Activated CD4-positive, alpha-beta T cell treated with anti-CD3 and anti-CD28 coated beads, Interleukin-2, amount 10 ng/mL, durations not matched to agents 7 days and 5 days (primary cell): ENCODE measurements at places on chromosomes 13 and 19.

DNA sequence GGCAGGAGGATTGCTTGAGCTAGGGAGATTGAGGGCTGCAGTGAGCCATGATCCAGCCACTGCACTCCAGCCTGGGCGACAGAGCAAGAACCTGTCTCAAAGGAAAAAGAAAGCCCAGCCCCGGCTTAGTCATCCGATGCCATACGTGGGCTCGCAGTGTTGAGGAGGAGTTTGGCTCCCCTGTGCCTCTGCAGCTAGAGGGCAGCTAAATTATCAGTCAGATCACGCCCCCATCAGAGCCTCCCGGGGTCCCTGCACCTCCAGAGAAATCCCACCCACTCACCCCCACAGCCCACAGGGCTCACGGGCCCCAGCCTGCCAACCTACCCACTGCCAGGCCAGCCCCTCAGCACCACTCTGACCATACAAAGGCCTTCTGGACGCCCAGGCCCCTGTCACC is 27.6 kb downstream of the MAU2 start:
- no peak for DNase-seq

GRCh38 chr13:106274551-106275203 is 260.8 kb downstream of the EFNB2 start:
- DNase-seq, result no peak

- DNase-seq, result no peak
Observed at GRCh38 chr19:43371909-43372308, 18.4 kb downstream of the CD177 start.

DNA sequence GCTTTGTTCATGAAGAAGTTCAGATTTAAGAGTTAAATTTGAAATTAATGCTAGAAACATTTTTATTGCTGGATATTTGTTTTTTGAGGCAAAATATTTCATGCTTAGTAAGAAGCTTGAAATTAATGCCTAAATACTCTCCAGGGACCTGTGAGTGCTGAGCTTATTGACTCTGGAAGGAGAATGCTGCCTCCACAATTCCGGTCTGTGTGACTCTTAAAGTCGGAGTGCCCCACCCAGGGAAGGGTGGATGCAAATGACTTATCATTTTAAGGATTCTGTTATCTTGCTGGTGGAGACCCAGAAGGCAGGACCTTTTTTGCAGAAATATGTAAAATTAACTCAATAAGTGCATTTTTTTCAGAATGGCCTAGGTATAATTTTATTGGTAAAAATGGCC is 143.8 kb upstream of the RXFP2 start:
- no peak for DNase-seq

DNA sequence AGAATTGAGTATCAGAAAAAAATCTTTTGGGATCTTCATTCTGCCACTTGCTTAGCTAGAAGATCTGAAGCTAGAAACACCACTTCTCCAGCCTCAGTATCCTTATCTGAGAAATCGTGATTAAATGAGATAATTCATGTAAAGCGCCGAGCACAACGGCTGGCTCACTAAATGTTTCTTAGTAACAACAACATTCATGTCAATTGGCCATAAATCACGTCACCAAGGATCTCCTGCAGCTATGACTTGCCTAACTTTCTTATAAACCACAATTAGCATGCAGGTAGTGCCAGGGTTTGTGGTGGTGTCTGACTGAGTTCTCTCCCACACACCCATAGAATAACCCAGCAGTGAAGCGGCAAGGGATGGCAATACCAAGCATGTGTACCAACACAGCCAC is 501.3 kb downstream of the EFNB2 start:
- no peak for DNase-seq

DNA sequence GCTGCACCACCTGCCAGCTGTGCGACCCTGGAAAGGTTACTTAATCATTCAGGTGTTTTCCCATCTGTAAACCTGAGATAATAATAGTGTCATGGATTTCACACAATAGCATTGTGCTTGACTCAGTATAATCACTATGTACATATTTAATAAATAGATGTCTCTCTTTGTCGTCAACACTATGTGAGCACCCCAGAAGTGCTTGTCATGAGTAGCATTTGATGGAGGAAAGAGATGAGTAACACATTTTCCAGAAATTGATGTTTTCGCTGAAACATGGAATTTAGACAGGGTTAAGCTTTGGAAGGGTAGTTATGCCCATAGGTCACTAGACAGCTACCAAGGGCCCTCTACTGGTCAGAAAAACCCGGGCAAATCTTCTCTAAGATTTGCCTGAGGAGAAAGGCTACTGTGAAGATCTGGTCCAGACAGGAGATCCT is 9.5 kb upstream of the MBNL2 start:
- DNase-seq, result no peak

- no peak for DNase-seq
Observed at GRCh38 chr13:48776401-48776800, 122.7 kb downstream of the CYSLTR2 start.

- peak; percentile 9 for DNase-seq
Observed at GRCh38 chr19:13526552-13526951, 20.3 kb upstream of the CACNA1A start.

DNA sequence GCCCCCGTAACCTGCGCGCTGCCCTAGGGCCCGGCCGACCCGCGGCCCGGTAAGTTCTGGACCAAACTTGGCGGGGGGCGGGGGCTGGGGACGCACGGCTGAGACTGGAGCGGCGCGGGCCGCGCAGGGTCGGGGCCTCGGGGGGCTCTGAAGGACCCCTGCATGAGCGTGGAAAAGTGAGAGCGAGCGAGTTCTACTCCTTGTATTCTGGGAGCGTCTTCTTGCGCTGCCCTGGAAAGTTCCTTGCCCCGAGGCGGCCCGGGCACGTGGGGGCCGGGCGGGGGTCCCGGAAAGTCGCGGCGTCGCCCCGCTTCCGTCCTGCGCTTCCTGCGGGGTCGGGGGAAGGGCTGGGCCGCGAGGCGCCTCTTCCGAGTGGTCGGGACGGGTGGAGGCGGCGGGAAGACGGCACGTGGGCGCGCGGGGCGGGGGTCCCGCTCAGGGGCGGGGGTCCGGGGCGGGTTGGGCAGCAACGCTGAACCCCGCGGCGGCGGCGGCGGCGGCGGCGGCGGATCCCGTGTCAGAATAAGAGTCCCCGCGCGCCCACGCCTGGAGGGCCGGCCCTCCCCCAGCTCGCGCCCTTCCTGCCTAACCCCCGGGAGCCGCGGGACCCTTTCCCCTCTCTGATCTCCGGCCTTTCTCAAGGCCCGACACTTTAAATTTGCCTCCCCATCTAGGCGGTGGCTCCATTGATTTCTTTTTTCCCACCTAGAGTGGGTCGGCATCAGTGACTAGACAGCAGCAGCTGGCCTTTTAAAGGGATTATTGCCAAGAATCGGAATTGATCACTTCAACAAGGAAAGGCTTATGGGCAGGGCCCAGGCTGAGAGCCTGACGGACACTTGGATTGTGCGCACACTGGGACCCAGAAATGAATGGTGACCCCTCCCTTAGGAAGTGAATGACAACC is 749 bp downstream of the GATAD2A start:
- DNase-seq, result peak; percentile 54

- DNase-seq, result no peak
Observed at GRCh38 chr13:112893570-112894422, 75.2 kb upstream of the MCF2L start.

DNA sequence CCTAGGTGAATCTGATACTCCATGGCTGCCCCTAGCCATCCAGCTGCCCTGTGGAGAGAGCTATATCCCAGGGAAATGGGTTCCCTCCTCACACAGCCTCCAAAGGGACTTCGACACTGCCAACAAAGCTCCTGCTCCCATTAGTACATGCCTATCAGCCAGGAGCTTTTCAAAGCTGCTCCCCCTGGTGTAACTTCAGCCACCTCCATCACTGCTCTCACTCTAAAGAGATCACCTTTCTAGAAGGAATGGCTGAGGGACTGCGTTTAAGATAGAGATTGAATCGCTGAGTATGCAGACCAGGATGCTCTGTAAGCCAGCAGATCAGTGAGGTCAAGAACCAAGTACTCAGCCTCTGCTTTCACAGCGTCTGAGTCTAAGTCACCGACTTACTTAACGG is 213.7 kb downstream of the NALCN start:
- DNase-seq, result no peak

DNA sequence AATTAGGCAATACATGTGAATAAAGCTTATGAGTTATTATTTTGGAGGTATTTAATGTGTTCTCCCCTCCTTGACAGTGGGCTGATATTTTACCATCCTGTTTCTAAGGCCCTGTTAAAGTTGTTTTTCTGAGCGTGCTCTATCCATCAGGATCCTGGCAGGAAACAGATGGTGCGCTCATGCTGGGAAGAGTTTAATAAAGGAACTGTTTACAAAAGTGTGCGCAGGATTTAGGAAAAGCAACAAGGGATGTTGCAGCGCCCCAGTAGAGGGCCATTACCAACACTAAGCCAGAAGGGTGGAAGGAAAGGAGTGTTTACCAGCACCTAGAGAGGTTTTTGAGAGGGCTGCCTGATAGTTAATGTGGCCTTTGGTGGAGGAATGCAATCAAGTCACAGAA is 374.5 kb downstream of the KCNRG start:
- no peak for DNase-seq

GRCh38 chr13:41854758-41855157 is 106.2 kb downstream of the VWA8 start:
- no peak for DNase-seq

GRCh38 chr19:3087769-3088168 is 6.4 kb upstream of the GNA11 start:
- DNase-seq, result no peak

- DNase-seq, result no peak
Observed at GRCh38 chr19:16416991-16417390, 54.8 kb downstream of the EPS15L1 start.

GRCh38 chr19:53631949-53632407 is at the start of gene DPRX:
TSS of gene DPRX (plus strand) at chr19:53631999. CDS start at chr19:53632107, 108 bp downstream.
- no peak for DNase-seq

- DNase-seq, result no peak
Observed at GRCh38 chr19:56836059-56836458, 4.5 kb downstream of the PEG3 start.

- DNase-seq, result no peak
Observed at GRCh38 chr19:15178629-15179308, 22.0 kb downstream of the NOTCH3 start.

GRCh38 chr19:1622541-1622940 is 17.3 kb upstream of the UQCR11 start:
- no peak for DNase-seq

GRCh38 chr19:41318696-41319499 is 8.9 kb downstream of the CCDC97 start:
- DNase-seq, result no peak

DNA sequence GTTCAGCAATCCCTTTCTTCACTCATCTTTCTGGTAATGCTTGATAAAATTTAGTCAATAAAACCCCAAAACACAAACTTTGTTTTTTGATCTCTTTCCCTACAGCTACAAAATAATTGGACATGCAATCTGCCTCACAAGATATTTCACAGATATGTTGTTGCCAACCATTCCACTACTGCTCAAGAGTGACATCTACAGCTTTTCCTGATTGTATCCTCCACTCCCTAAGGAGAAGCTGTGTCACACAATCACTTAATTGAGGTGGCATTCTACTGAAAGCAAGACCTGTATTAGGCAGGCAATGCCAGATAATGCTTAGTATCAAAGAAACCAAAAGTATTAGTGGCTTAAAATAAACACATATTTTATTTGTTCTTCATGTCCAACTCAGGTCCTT is 1646.2 kb upstream of the SPRY2 start:
- DNase-seq, result no peak

- no peak for DNase-seq
Observed at GRCh38 chr19:19475015-19475765, 40.2 kb downstream of the TSSK6 start.

DNA sequence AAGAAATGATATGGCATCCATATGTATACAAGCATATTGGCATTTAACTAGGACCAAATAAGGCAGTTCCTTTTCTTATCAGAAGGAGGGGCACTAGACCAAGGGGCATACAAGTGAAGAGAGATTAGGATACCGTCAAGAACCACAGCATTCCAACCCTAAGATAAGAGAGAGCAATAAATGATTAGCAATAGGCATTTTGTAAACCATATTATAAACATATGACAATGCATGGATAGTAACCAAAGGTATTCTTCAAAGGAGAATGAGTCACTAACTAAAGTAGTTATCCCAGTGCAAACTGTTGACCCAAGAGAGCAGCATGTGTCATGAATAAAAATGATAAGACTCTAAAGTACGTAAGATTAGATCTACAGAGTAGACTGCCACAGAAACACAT is 500.9 kb upstream of the HTR2A start:
- no peak for DNase-seq

DNA sequence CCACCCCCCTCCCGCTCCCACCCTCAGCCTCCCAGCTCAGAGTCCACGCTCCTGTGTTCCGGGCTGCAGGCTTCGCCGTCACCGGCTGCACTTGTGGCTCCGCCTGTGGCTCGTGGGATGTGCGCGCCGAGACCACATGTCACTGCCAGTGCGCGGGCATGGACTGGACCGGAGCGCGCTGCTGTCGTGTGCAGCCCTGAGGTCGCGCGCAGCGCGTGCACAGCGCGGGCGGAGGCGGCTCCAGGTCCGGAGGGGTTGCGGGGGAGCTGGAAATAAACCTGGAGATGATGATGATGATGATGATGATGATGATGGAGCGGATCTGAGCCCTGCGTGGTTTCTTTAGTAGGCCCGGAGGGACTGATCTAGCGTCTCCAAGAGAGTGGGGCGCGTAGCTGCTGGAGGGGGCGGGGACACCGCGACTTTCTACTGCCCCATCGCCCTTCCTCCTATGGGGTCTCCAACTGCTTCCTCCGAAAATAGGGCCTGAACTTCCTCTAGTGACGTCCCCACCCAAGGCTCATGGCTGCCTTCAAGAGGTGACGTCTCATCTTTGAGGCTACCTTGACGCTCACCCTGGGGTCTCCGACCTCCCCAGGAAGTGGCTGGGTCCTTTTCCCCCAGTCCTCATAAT is 1.4 kb downstream of the RETN start:
- DNase-seq, result peak; percentile 33

- no peak for DNase-seq
Observed at GRCh38 chr13:30910676-30911075, 4.6 kb downstream of the MEDAG start.

- no peak for DNase-seq
Observed at GRCh38 chr13:31882794-31883193, 143.5 kb downstream of the RXFP2 start.

DNA sequence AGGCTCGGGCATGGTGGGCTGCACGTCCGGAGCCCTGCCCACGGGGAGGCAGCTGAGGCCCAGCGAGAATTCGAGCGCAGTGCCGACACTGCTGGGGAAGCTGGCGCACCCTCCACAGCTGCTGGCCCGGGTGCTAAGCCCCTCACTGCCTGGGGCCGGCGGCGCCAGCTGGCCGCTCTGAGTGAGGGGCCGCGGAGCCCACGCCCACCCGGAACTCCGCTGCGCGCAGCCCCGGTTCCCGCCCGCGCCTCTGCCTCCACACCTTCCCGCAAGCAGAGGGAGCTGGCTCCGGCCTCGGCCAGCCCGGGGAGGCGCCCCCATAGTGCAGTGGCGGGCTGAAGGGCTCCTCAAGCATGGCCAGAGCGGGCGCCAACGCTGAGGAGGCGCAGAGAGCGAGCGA is 2080.4 kb downstream of the PCDH9 start:
- no peak for DNase-seq

DNA sequence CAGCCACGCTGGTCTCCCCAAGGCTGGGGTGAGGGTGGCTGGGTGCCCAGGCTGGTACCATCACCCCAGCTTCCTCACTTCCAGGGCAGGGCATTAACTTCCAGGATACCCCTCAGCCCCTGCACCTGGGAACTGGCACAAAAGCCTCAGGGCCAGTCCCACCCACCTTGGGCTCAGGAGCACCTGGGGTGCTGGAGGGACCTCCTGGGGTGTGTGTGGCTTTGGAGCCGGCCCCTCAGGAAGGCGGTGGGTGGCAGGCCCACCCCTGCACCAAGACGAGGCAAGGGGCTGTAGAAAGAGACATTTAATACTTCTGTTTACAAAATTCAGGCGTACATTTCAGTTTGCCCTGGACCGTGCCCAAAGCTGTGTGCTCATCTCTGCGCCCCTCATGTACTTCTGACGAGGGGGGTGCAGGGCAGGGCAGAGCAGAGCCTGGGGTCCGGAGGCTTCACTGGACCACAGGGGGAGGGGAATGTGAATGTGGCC is 16.8 kb downstream of the MPND start:
- DNase-seq, result no peak
